ENCODE measurements at places on chromosomes 6 and 20. TPM values are rescaled to one million over a fixed set of nuclear protein-coding genes. Genes with fewer than 3 reads are reported as not detected.
A peak's percentile ranks its signal among the peaks of the same experiment; 100 is the strongest.

Gene BANF2
- total RNA-seq: not detected

DNA sequence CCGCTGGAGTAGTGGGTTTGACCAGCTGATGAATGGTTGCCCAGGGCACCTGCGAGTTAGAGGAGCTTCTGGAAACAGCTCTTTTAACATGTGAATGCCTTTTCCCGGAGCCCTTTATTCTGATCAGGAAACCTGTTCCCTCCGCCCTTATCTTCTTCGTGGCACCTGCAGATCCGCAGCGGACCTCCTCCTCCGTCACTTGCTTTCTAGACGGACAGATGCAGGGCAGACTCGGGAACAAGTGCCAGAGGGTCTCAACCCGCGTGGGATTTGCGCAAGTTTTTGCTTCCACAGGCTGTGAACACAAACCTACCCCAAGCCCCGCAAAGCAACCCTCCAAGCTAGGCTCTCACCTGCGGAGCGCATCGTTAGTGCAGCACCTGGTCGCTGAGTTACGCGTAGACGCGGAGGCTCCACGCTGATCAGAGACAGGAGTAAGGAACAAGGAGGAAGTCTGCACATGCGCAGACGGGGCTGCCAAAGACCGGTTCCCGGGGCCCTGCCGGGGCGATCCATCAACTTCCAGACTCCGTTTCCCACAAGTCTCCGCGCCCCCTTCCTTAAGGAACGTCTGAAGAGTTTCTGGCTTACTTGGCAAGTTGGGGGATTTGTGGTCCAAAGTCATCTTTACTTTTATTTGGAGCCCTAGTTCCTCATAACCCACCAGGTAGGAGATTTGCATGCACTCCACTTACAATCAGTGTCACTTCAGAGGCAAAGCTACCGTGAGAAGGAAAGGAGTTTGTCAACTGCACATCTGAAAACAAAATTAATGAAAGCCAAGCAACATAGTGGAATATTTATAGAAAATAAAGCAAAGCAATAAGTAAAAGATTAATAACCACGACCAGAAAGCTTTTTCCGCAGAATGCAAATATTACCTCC lies 52.7 kb upstream of the ELMO2 start:
- peaks cover 27% of the 10 kb centered on the region for H3K27me3 ChIP-seq
- no peaks in the 10 kb centered on the region for H3K4me1 ChIP-seq
- no peak overlapping the region for H3K4me3 ChIP-seq
- no peak overlapping the region for H3K27ac ChIP-seq
- DNase-seq: peak; percentile 5

GRCh38 chr6:154239392-154239791 lies 117.2 kb downstream of the IPCEF1 start:
- no peaks in the 10 kb centered on the region for H3K27me3 ChIP-seq
- H3K4me1 ChIP-seq: peaks cover 74% of the 10 kb centered on the region
- peak; percentile 65 for DNase-seq

Gene MMP24
- not detected for total RNA-seq

- H3K4me1 ChIP-seq: peaks cover 23% of the 10 kb centered on the region
- H3K36me3 ChIP-seq: no peaks in the 10 kb centered on the region
- H3K4me3 ChIP-seq: no peak overlapping the region
- peaks cover 4% of the 10 kb centered on the region for H3K27me3 ChIP-seq
- DNase-seq: no peak
Observed at GRCh38 chr6:134544737-134545136, 226.8 kb upstream of the SGK1 start.

Gene MBOAT1
- 6.4 TPM for total RNA-seq

Gene OGFRL1
- total RNA-seq: 4.6 TPM

Gene GZF1
- total RNA-seq: 11.8 TPM

Gene TNXB
- total RNA-seq: 1.8 TPM

Gene FAM229B
- 10.2 TPM for total RNA-seq

GRCh38 chr6:31680226-31681134 lies at the start of gene LY6G5C:
LY6G5C (minus strand) TSS chr6:31681067; CDS start chr6:31680373, 694 bp downstream.
- H3K27me3 ChIP-seq: no peaks in the 10 kb centered on the region
- H3K4me3 ChIP-seq: peak within 1 kb of the TSS; percentile 65
- H3K36me3 ChIP-seq: peaks cover 1% of the 10 kb centered on the region
- peak within 1 kb of the TSS; percentile 49 for H3K27ac ChIP-seq

Gene ARMH2
- 0.40 TPM for total RNA-seq

GRCh38 chr6:4023240-4023639 lies 55.7 kb downstream of the FAM217A start:
- H3K4me1 ChIP-seq: peaks cover 51% of the 10 kb centered on the region
- DNase-seq: no peak
- peak overlapping the region; percentile 85 for H3K27ac ChIP-seq
- peaks cover 41% of the 10 kb centered on the region for H3K36me3 ChIP-seq

DNA sequence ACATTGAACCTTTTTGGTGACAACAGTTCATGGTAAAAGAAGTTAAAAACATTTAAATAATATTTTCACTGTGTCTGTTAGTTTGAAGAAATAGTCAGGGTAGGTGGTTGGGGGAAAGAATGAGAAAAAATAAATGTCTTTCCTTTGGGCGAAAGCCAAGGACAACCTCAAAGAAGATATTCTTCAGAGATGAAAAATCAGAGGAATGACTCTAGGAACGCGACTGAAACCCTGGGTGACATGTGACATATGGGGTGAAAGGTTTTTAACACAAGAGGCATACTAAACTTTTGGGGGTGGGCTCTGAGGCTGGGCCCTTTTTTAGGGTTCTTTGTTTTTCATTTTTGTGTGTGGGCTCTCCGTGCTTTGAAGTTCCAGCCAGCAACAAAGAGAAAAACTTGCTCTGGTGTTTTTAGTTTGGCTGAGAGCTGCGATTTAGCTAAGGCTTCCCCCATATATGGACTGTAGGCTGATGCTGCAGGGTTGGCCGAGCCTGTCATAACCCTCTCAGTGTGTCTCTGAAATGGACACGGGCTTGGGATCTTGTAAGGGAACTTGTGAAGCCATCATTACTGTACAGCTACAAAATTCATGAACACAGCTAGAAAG lies 610.1 kb upstream of the ARID1B start:
- no peaks in the 10 kb centered on the region for H3K36me3 ChIP-seq
- H3K27ac ChIP-seq: peak overlapping the region; percentile 57
- DNase-seq: no peak
- peak overlapping the region; percentile 57 for H3K4me3 ChIP-seq
- no peaks in the 10 kb centered on the region for H3K27me3 ChIP-seq
- peaks cover 37% of the 10 kb centered on the region for H3K4me1 ChIP-seq

GRCh38 chr6:93365445-93365844 lies 53.9 kb downstream of the EPHA7 start:
- H3K27me3 ChIP-seq: no peaks in the 10 kb centered on the region
- no peak for DNase-seq
- no peaks in the 10 kb centered on the region for H3K36me3 ChIP-seq
- H3K27ac ChIP-seq: no peak overlapping the region
- no peak overlapping the region for H3K4me3 ChIP-seq

DNA sequence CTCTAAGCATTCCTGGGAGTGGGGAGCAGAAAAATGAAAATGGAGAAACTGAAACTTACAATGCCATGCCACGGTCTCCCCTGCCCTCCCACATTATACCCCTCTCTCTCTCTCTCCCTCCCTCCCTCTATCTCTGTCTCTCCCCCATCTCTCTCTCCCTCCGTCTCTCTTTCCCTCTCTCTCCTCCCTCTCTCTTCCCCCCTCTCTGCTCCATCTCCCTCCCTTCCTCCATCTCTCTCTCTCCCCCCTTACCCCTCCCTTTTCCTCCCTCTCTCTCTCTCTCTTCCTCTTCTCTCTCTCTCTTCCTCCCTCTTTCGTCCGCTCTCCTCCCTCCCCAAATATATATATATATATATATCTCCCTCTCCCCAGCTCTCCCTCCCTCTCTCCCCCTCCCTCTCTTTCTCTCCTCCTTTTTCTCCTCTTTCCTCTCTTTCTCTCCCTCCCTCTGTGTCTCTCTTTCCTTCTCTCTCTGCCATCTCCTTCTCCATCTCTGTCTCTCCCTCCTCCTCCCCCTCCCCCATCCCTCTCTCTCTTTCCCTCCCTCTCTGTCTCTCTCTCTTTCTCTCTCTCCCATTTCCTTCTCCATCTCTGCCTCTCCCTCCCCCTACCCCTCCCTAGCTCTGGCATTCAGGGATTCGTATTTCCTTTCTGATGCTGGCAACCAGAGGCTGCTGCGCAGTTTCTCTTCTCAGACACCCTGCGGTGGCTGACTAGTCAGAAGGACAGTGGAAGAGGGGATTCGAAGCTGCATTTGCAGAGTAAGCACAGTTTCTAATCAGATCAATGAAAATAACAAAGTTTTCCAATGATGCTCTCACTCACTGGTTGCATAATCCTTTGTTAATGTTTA lies 13.9 kb upstream of the VAPB start:
- H3K36me3 ChIP-seq: no peaks in the 10 kb centered on the region
- no peaks in the 10 kb centered on the region for H3K4me1 ChIP-seq
- no peak overlapping the region for H3K4me3 ChIP-seq
- no peak for DNase-seq

DNA sequence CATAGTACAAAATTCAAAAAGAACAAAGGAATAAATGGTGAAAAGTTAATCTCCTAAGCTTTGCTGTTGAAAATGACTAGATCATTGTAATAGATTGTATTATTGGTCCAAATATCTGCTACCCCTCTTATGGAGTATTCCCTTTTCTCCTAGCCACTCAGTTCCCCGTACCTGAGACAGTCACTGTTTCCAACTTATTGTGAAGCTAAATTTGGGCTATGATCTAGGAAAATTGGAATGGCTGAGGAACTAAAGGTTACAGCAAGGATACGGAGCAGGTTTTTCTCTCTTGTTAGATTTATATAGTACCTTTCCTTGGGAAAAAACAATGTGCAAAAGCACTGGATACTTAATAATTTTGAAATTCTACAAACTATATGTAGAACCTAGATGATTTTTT lies 17.3 kb downstream of the DHX35 start:
- DNase-seq: no peak
- peaks cover 11% of the 10 kb centered on the region for H3K4me1 ChIP-seq
- no peaks in the 10 kb centered on the region for H3K27me3 ChIP-seq
- H3K4me3 ChIP-seq: no peak overlapping the region
- peaks cover 11% of the 10 kb centered on the region for H3K36me3 ChIP-seq

Gene SLC22A2
- not detected for total RNA-seq
